ENCODE measurements at places on chromosomes 11 and 22. TPM values are rescaled to one million over a fixed set of nuclear protein-coding genes. Genes with fewer than 3 reads are reported as not detected.

CD3E gene
- not detected for total RNA-seq

MRGPRX4 gene
- not detected for total RNA-seq

CDON gene
- 2.3 TPM for total RNA-seq

ALDH3B1 gene
- total RNA-seq = 27.1 TPM

GAS2 gene
- total RNA-seq = 0.64 TPM

CHRM4 gene
- total RNA-seq = not detected

LRP4 gene
- 3.5 TPM for total RNA-seq

MGAT3 gene
- 0.64 TPM for total RNA-seq

CBX6 gene
- total RNA-seq = 66.5 TPM

GRCh38 chr22:29654882-29655281 lies 51.4 kb downstream of the NF2 start:
- no peak for DNase-seq

- DNase-seq = no peak
Measured at GRCh38 chr11:69840371-69841169, 21.4 kb upstream of the FGF3 start.

DNA sequence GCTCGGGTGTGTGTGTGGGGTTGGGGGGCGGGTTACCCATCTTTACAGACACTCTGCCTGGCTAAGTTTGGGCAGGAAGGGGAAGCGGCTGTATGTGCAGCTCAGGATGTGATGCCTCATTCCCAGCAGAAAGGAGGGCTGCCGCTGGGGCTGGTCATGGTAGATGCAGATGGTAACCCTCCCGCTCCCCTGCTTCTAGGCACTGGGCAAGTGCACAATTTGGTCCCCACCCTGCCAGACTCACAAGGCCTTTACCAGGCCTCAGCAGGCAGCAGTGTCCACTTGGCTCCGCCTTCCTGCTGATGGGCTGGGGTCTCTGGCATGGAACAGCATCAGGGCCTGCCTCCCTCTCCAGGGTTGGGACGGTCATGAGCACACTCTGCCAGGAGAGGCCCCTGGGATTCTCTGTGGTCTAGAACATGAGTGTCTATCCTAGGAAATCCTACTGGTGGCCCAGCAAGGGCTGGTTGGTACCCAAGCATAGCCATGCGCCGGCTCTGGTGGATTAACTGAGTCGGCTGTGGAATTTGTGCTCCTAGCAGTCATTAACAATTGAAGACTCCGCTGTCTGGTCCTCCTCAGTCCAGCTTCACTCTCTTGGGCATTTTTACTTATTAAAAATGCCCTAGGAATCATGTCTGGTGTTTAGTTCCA lies 4.2 kb downstream of the LMO1 start:
- DNase-seq = no peak

GRCh38 chr11:30451167-30451566 lies 128.3 kb downstream of the ARL14EP start:
- no peak for DNase-seq

GRCh38 chr11:82465481-82465880 lies 268.2 kb downstream of the FAM181B start:
- no peak for DNase-seq

GRCh38 chr11:2992997-2993325 lies 832 bp upstream of the NAP1L4 start:
- no peak for DNase-seq

- DNase-seq = peak; percentile 45
Measured at GRCh38 chr11:9570313-9571025, 3.0 kb upstream of the WEE1 start.

- DNase-seq = peak; percentile 44
Measured at GRCh38 chr22:38180841-38181452, 683 bp downstream of the PLA2G6 start.

DNA sequence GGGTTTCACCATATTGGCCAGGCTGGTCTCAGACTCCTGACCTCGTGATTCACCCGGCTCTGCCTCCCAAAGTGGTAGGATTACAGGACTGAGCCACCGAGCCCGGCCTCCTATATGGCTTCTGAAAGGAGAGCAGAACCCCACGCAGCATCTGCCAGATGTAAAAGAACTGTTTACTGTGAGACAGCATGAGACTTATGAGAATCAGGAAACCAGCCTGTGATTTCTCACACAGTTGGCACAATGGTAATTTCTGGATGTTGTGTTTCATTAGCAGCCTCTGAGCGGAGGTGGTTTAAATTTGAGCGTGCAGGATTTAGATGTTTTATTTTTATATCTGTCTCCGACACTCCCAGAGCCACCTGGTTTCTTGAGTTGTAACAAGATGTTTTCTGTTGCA lies 33.8 kb downstream of the CEP164 start:
- no peak for DNase-seq

GRCh38 chr11:75330291-75330690 lies 21.2 kb downstream of the ARRB1 start:
- peak; percentile 92 for DNase-seq

- DNase-seq = peak; percentile 92
Measured at GRCh38 chr11:58577555-58578135, 1.2 kb upstream of the ZFP91 start.

GRCh38 chr11:93444617-93445073 lies 98.5 kb downstream of the SMCO4 start:
- peak; percentile 2 for DNase-seq

DNA sequence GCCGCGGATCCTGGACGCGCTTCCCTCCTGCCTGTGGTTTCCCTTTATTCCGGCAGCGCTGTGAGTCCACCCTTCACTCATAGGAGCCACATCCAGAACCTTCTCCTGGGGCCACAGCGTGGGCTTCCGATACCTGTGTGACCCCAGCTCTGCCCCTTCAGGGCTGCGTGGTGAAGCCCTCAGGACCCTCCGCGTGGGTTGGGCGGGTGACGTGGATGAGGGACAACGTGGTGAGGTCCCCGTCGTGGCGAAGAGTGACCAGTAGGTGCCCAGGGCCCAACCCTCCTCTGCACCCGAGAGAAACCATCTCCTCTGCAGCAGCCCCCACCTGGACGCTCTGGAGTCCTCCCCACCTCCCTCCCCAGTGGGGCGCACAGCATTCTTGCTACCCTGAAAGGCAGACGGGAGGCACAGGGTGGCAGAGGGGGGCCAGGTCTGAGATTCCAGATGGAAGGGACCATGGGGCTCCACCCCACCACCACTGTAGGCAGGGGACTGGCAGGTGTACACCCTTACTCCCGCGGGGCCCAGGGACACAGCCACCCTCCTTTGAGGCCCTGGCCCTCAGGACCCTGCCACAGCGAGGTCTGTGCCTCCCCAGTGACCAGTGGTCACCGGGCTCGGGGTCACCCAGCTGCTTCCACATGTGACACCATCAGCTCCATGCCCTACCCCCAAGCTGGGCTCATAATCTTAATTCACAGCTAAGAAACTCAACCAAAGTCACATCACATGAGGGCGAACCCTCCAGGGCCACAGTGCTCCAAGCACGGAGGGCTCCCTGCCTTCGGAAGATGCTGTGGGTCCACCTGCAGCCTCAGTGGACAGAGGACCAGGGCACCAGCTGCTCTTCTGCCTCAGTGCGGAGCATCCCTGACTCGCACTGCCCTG lies 3.4 kb upstream of the ZBED4 start:
- no peak for DNase-seq

DNA sequence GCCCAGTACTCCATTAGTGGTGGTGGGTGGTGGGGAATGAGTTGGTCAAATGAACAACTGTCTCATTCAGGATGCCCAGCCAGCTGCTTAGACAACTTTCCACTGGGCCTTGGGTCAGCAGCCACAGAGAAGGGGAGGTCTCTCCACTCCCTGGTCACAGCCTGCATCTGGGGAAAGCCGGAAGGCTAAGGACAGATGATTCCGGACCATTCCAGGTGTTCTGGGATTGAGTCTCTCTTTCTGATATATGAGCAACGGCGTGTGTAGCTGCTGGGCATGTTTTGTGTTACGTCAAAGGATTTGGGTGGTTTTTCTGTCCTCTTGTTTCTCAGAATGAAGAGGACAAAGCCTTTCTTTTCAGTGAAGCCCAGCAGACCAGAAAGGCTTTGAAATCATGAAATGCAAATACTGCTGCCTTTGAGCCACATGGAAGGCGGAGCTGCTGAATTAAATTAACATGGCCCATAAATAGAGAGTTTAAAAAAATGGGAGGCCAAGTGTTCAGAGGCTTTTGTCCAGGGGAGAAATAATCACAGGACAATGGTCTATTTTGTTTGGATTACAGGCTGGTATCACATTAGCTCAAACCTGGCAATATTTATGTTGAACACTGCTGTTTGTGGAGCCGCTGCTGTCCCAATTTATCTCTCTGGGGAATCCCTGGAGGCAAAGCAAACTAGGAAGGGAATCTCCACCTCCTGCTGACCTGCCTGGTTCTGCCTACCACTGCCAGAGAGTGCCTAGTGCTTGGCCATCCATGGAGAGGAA lies 234.4 kb upstream of the E2F8 start:
- no peak for DNase-seq

DNA sequence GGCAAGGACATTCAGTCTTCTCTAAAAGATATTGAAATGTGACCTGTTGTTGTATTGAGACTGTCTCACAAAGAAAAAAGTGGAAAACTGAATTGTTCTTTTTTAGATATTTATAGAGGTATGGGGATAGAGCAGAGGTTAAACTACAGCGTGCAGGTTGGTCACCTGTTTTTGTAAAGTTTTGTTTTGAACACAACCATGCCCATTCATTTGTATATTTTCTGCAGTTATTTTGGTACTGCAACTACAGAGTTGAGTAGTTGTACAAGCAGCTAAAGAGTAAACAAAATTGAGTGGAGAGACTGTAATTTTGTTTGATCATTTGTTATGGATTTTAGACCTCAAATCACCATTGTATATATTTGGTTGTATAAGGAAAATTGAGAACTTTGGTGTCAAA lies 11.3 kb downstream of the EED start:
- DNase-seq = no peak

GRCh38 chr11:61187505-61188130 lies 15.7 kb upstream of the PGA3 start:
- peak; percentile 78 for DNase-seq

DNA sequence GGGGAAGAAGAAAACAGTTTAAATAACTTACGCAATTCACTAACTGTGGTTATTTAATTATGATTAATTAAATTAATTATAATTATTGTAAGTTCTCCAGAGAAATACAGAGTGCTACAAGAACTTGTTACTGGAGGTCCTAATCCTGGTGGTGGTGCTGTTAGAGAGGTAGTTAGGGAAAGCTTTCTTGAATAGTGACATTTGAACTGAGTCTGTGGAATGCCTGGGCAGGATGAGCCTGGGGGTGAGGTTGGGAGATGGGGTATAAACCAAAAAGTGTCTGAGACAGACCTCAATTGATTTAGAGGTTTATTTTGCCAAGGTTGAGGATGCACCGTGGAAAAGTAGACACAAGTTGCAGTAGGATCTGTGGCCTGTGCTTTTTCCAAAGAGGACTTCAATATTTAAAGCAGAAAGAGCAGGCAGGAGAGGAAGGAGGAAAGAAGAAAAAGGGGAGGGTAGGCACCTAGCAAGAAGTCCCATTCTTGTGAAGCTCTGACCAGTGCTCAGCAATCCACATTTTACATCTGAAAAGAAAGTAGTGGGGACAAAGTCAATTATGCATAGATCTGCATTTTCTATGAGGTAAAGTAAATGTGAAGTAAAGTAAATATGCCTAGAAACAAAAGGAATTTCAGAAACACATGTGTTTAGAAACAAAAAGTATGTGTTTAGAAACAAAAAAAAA lies 4.4 kb upstream of the ZNF202 start:
- no peak for DNase-seq

GRCh38 chr11:14347991-14348390 lies 11.0 kb downstream of the RRAS2 start:
- no peak for DNase-seq

DNA sequence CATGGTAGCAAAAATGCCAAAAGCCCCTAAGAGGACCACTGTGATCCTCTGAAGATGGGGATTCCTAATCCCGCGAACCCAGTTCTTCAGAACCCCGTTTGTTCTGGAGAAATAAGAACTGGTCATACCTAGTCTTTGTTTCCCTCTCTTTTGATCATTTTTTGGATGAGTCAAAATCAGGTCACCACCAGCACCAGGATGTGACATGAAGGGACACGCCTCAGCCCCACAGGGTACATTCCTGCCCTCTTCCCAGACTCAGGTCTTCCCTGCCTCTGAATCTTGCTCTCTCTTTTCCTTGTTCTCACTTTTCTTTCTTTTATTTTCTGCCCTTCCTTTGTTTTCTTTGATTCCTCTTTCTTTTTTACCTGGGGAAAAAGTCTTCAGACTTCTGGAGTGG lies 14.6 kb upstream of the ANO1 start:
- no peak for DNase-seq

DNA sequence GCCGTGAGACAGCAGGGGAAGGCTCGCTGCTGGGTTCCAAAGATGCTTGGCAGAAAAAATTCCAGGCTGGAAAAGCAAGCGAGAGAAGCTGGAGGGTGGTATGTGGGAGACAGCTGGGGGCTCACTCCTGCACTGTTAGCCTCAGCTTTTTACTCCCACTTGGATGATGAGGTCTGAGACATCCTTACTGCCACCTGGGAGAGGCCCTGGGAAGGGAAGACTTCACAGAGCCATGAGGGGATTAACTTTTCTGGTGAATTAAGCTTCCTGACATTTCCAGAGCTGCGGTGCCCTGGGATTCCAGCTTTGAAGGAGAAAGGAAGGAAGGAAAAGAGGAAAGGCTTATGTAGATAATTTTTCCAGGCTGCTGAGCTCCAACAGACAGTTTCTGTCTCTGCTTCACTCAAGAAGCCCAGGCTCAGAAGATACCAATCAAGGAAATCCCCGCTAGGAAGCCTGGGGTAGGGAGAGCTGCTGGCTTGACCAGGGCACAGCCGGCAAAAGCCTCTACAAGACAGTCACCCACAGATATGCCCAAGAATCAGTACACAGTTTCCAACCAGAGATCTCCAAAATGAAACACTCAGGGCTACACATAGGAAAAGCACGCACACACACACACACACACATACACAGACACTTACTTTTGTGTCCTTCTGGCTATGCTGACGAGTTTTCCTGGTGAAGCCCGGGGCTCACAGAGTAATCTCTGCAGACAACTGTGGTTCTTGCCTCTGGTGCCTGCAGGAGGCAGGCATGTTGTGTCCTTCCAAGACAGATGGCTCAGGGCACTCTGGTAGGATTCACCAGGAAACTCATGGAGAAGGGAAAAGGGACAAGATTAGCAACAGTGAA lies 907 bp downstream of the MCHR1 start:
- DNase-seq = peak; percentile 49

- DNase-seq = no peak
Measured at GRCh38 chr11:61874853-61875252, 16.5 kb downstream of the FADS3 start.

GRCh38 chr11:134176284-134176683 lies 47.5 kb downstream of the NCAPD3 start:
- DNase-seq = no peak

DNA sequence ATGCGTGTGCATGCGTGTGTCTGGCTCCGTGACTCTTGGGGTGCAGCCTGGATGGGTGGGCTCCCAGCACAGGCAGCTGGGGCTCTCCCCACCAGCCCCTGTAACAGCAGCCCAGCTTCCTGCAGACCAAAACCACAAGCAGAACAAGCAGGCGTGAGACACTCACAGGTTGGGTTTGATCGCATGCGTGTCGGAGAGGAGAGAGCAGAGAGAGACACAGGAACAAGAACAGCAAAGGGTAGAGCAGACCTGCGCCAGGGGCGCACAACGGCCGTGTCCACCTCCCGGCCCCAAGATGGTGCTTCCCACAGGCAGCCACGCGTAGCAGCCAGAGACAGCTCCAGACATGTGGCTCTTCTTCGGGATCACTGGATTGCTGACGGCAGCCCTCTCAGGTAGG lies at the start of gene CD6:
CD6 (plus strand) TSS at position 161 of the 400 bp plus-strand sequence; CDS start at position 347, 186 bp downstream.
- DNase-seq = no peak

Data from fibroblast of villous mesenchyme (primary cell).